Endothelial cell (in vitro differentiated cells): ENCODE measurements at places on chromosomes 6 and 20. TPM values are rescaled to one million over a fixed set of nuclear protein-coding genes. Genes with fewer than 3 reads are reported as not detected.

NHLRC1 gene
- 0.64 TPM for total RNA-seq

GTSF1L gene
- not detected for total RNA-seq

GRCh38 chr6:3456395-3456897 lies 404 bp downstream of the SLC22A23 start:
- DNase-seq, result no peak
- H3K4me1 ChIP-seq, result peaks cover 26% of the 10 kb centered on the region
- peaks cover 7% of the 10 kb centered on the region for H3K27me3 ChIP-seq
- peaks cover 8% of the 10 kb centered on the region for H3K36me3 ChIP-seq
- H3K27ac ChIP-seq, result no peak overlapping the region
- no peak overlapping the region for H3K4me3 ChIP-seq

GRCh38 chr6:132910759-132911158 lies 96.4 kb downstream of the RPS12 start:
- DNase-seq, result no peak
- no peaks in the 10 kb centered on the region for H3K36me3 ChIP-seq
- H3K4me3 ChIP-seq, result no peak overlapping the region
- peaks cover 6% of the 10 kb centered on the region for H3K4me1 ChIP-seq

GRCh38 chr6:30691208-30691847 lies 544 bp upstream of the NRM start:
- H3K4me1 ChIP-seq, result peaks cover 31% of the 10 kb centered on the region
- H3K27me3 ChIP-seq, result peaks cover 7% of the 10 kb centered on the region
- peak overlapping the region; percentile 93 for H3K4me3 ChIP-seq
- H3K36me3 ChIP-seq, result peaks cover 5% of the 10 kb centered on the region
- peak overlapping the region; percentile 76 for H3K27ac ChIP-seq

- H3K27ac ChIP-seq, result no peak overlapping the region
- H3K4me1 ChIP-seq, result peaks cover 26% of the 10 kb centered on the region
- peaks cover 18% of the 10 kb centered on the region for H3K36me3 ChIP-seq
- no peak overlapping the region for H3K4me3 ChIP-seq
- H3K27me3 ChIP-seq, result peaks cover 2% of the 10 kb centered on the region
Measured at GRCh38 chr6:47967843-47968242, 143.2 kb downstream of the PTCHD4 start.

GRCh38 chr6:14966906-14967711 lies 278.8 kb upstream of the JARID2 start:
- no peak overlapping the region for H3K27ac ChIP-seq
- H3K36me3 ChIP-seq, result no peaks in the 10 kb centered on the region
- H3K27me3 ChIP-seq, result no peaks in the 10 kb centered on the region
- H3K4me1 ChIP-seq, result no peaks in the 10 kb centered on the region
- DNase-seq, result no peak

DNA sequence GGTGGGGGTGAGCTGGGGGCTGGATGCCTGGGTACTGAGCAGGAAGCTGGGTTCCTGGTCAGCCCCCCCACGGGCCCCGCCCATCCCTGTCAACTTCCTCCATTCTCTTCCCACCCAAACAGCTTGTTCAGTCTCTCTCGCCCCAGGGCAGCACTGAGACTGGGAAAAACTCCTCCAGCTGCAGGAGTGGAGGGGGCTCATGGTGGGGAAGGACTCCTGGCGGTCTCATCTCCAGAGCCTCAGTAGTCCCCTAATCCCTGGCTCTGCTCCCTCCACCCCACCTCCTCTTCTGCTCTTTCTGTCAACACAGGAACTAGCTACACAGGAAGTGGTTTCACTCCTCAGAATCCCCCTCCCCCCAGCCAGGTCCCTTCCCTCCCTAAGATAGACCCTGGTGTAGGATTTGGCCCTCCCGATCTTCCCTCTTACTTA lies at the start of gene GPSM3:
TSS of gene GPSM3 (minus strand) at position 36 of the 432 bp plus-strand sequence. CDS start 130 bp downstream, outside the sequence.
- DNase-seq, result peak; percentile 52
- H3K27ac ChIP-seq, result peak within 1 kb of the TSS; percentile 97
- H3K4me3 ChIP-seq, result peak within 1 kb of the TSS; percentile 65
- H3K36me3 ChIP-seq, result peaks cover 12% of the 10 kb centered on the region
- peaks cover 16% of the 10 kb centered on the region for H3K27me3 ChIP-seq
- peaks cover 63% of the 10 kb centered on the region for H3K4me1 ChIP-seq

ISM1 gene
- 23.8 TPM for total RNA-seq

PARD6B gene
- 7.1 TPM for total RNA-seq

RAMACL gene
- 4.9 TPM for total RNA-seq

LZTS3 gene
- total RNA-seq, result 6.1 TPM

DNA sequence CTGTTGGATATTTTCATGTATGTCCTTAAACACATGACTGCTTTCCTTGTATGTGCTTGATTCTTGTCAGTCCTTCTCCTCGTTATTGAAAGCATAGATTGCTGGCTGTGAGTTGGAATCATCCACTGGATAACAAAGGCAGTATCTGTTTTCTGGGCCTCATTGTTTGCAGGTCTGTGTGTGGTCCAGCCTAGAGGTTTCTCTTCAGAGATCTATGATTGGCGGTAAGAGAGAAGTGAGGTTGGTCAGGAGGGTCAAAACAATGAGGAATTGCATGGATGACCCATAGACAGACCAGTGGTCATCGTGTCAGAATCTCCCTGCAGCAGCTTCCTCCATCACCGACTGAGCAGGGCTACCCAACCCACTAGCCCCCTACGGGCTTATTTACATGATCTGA lies 915.0 kb downstream of the KIF16B start:
- H3K36me3 ChIP-seq, result no peaks in the 10 kb centered on the region
- no peak overlapping the region for H3K4me3 ChIP-seq
- peaks cover 3% of the 10 kb centered on the region for H3K27me3 ChIP-seq
- H3K4me1 ChIP-seq, result no peaks in the 10 kb centered on the region
- no peak for DNase-seq

- H3K27me3 ChIP-seq, result peaks cover 28% of the 10 kb centered on the region
- H3K4me1 ChIP-seq, result peaks cover 36% of the 10 kb centered on the region
Measured at GRCh38 chr6:7542874-7543624, 1.6 kb downstream of the DSP start.

DNA sequence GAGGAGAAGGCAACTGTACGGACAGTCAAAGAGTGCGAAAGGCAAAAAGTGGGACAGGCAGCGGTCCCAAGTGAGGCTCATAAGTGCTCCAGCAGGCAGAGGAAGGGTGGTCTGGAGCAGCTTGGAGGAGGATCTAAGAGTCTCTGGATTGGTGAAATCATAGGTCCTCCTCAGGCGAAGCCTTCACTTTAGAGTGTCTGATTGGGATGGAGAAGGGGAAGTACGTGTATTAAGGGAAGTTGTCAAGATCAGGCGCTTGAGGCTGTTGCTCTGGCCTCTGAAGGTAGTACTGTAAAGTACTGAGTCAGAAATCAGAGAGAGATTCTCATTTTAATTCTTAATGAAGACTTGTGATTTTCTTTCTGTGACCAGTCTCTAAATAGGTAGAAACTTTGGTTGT lies 185.6 kb downstream of the KIF16B start:
- peaks cover 4% of the 10 kb centered on the region for H3K4me1 ChIP-seq
- H3K27me3 ChIP-seq, result no peaks in the 10 kb centered on the region
- H3K27ac ChIP-seq, result no peak overlapping the region
- H3K36me3 ChIP-seq, result peaks cover 10% of the 10 kb centered on the region
- H3K4me3 ChIP-seq, result no peak overlapping the region

DNA sequence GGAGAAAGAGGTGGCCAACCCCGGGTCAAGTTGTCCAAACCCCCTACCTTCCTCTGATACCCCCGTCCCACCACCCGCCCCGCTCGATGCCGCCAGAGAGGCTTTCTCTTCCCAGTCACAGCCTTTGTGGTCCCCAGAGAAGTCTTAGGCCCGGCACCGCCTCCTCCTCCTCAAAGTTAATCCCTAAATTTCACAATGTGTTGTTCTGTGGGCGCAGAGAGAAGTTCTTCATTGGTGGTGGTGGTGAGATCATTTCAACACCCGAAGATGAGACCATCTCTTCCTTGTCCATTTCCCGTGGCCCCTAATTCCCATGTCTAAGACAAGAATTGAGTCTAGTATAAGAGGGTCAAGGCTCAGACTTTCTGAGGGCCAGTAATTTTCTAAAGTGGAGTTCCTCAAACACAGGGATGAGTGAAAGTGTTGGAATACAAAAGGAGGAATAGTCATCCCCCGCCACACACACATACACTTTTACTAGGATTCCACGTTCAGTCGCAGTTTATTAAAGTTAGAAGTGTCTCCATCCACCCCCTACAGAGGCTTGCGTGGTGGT lies 10.4 kb downstream of the TRIM31 start:
- no peak for DNase-seq
- peaks cover 7% of the 10 kb centered on the region for H3K27me3 ChIP-seq
- H3K27ac ChIP-seq, result no peak overlapping the region
- peaks cover 48% of the 10 kb centered on the region for H3K4me1 ChIP-seq
- H3K36me3 ChIP-seq, result no peaks in the 10 kb centered on the region

DNA sequence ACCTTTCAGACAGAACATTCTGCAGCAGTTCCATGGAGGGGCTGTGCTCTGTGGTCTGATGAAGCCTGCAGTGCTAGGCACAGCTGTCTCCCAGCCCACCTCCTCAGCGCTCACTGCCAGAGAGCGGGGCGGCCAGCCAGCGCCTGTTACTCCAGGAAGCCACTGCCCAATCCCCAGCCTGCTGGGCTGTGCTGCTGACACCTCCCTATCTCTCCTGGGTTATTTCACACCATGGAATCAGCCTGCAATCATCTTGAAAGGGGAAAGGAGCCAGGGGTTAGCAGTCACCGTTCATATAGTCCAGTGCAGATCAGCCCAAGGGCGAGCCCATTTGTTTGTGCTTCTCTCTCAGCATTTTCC lies 46.3 kb upstream of the NHSL1 start:
- peaks cover 63% of the 10 kb centered on the region for H3K4me1 ChIP-seq
- H3K36me3 ChIP-seq, result peaks cover 5% of the 10 kb centered on the region
- peak overlapping the region; percentile 98 for H3K27ac ChIP-seq
- peak; percentile 76 for DNase-seq
- peak overlapping the region; percentile 95 for H3K4me3 ChIP-seq

FGD2 gene
- total RNA-seq, result 0.10 TPM

- H3K36me3 ChIP-seq, result no peaks in the 10 kb centered on the region
- H3K4me1 ChIP-seq, result peaks cover 2% of the 10 kb centered on the region
- no peaks in the 10 kb centered on the region for H3K27me3 ChIP-seq
- no peak for DNase-seq
- no peak overlapping the region for H3K4me3 ChIP-seq
Measured at GRCh38 chr6:135858931-135859330, 7.4 kb downstream of the PDE7B start.

DNA sequence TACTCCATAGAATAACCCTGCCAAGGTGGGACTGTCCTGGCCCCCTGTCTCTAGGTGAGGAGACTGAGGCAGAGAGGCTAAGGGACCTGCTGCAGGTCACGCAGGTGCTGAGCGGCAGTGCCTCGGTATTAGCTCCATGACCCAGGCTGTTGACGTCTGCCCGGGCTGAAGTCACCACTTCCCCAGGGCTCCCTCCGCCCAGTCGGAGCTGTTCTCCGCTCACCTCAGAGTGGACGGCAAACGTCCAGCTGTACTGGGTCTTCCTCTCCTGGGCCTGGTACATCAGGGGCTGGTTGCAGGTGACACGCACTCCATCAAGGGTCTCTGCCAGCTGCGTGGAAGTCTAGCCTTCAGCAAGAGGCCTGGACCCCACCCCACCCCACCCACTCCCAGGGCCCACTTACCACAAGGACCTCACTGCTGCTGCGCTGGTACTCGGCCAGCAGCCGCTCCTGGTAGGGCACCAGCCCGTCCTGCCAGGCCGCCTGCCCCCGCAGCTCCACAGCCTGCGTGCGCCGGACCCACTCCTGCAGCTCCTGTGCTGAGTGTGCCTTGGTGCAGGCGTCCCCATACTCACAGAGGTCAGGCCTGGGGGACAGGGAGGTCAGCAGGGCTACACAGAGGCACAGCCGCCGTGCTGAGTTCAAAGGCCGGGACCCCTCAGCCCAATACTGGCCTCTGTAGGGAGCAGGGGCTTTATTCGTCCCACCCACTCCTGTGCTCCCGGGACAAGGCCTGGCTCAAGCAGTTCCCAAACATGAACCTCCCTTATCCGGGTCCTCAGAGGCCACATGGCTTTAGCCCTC lies 3.6 kb downstream of the HELZ2 start:
- H3K4me3 ChIP-seq, result no peak overlapping the region
- DNase-seq, result no peak
- H3K27ac ChIP-seq, result no peak overlapping the region

PRKN gene
- total RNA-seq, result 5.1 TPM

GRCh38 chr6:161740486-161740885 lies 466.6 kb upstream of the AGPAT4 start:
- no peaks in the 10 kb centered on the region for H3K4me1 ChIP-seq
- no peak for DNase-seq

GRCh38 chr6:56889492-56889891 lies 65.4 kb upstream of the BEND6 start:
- DNase-seq, result no peak
- H3K36me3 ChIP-seq, result no peaks in the 10 kb centered on the region
- H3K4me3 ChIP-seq, result no peak overlapping the region
- peaks cover 2% of the 10 kb centered on the region for H3K27me3 ChIP-seq
- H3K4me1 ChIP-seq, result peaks cover 26% of the 10 kb centered on the region

MEP1A gene
- total RNA-seq, result not detected

COL19A1 gene
- total RNA-seq, result 0.33 TPM

GRCh38 chr20:36181934-36182603 lies 27.5 kb downstream of the EPB41L1 start:
- H3K4me1 ChIP-seq, result peaks cover 6% of the 10 kb centered on the region
- peaks cover under 1% of the 10 kb centered on the region for H3K36me3 ChIP-seq
- no peak for DNase-seq
- H3K27me3 ChIP-seq, result no peaks in the 10 kb centered on the region

DNA sequence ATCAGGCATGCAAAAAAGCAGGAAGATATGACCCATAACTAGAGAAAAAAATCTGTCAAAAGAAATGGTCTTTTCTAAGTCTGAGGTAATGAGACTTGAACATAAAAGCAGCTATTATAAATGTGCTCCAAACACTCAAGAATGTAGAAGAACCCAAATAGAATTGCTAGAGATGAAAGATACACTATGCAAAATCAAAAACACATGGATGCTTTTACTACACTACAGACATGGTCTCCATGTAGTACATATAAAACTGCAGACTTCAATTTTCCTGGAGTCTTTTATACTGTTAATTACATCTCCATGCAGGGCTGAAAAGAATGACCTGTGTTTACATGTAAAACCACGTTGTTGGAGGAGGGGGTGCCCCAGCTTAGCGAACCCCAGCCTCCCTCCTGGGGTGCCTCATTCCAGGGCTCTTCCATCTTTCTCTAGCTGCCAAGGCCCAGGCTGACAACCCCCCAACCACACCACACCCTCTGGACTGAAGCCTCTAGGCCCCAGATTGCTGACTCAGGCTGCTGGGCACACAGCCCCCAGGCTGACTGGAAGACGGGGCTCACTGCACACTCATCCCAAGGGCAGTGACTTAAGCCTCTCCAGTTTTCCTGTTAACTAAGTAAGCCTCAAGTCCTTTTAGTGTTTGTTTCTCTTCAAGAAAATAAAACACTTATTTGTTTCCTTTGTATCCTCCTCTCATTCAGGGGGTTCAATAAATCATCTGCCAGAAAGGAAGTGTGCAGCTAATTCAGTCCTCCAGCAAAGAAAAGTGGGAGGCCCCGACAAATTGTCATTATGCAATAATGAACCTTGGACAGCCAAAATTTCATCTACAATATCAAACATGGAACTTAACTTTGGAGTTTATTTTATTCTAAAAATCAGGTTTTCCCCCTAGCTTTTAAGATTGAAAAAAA lies 26.0 kb upstream of the PLAGL1 start:
- DNase-seq, result no peak
- no peaks in the 10 kb centered on the region for H3K27me3 ChIP-seq
- H3K4me3 ChIP-seq, result no peak overlapping the region
- H3K4me1 ChIP-seq, result no peaks in the 10 kb centered on the region
- H3K36me3 ChIP-seq, result no peaks in the 10 kb centered on the region
